ENCODE measurements at places on chromosomes 5 and 9.

DNA sequence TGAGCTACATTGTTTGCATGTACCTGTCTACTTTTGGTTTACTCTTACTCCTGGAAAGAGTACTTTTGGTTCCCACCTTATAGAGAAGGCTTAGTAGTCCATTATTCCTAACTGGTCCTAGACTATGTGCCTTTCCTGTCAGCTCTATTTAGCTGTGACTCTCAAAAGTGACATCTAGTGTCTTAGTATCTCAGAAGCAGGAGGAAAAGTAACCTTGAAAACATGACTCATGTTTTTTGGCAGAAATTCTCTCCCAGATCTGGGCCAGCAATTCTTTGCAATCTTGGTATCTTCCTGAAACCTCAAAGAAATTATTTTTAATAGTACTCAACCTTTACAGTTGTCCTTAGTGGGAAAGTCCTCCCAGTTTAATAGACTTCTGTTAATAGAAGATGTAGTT is 691.7 kb upstream of the SEMA6A start:
- no peak for DNase-seq

DNA sequence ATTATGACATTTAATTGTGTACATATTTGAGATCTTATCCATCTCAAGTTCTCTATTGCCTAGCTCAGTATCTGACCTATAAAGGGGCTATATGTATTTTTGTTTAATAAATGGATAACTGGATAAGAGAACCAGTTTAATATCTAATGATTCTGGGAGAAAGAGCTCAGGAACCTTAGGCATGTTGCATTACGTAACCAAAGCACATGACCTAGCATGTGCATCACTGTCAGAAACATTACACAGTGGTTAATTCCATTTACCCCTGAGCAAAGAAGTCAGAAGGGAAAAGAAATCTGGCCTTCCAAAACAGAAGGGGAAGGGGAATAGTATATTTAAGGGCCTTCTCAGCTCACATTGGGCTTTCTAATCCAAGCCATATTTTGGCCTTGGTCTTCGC is 12.3 kb downstream of the PAPPA start:
- DNase-seq: no peak

- no peak for DNase-seq
Observed at GRCh38 chr5:79692596-79692995, 3.0 kb downstream of the CMYA5 start.

DNA sequence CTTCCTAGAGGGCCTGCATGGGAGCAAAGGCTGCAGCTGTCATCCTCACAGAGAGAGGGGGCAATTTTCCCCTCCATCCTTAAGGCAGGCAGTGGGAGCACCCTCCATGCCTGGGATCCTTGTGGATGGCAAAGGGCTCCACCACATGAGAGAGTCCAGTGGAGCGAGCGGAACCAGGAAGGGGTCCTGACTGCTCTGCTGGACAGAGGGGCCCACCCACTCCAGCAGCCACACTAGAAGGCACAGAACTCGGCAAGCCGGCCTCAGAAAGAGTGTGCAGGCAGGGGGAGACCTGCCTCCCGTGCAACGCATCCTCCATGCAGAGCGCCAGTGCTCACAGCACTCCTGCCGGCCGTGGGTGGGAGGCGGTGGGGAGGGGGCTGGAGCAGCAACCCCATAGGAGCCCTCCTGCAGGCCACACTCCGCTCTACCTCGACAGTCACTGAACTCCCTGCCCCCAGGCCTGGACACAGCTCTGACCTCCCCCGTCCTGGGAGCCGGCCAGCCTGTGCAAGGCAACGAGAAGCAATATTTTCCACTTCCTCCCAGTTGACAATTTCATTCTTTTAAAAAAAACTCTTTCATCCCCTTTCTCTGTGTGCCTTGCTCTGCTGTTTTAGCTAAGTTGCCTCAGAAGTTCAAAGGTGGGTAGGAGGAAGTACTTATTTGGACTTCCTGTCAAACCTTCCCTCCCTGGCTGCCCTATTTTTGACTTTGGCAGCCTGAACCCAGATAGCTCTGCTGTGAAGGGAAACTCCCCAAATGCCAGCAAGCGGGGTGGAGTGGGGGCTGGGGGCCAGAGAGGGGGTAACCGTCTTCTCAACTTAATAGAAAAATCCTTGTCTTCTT is 5.3 kb upstream of the LCP2 start:
- peak; percentile 73 for DNase-seq

- DNase-seq: no peak
Observed at GRCh38 chr9:70994582-70994981, 126.8 kb downstream of the TRPM3 start.

- DNase-seq: no peak
Observed at GRCh38 chr5:138111937-138112336, 27.3 kb downstream of the NME5 start.

- DNase-seq: no peak
Observed at GRCh38 chr9:128163523-128164306, 3.6 kb downstream of the BBLN start.

DNA sequence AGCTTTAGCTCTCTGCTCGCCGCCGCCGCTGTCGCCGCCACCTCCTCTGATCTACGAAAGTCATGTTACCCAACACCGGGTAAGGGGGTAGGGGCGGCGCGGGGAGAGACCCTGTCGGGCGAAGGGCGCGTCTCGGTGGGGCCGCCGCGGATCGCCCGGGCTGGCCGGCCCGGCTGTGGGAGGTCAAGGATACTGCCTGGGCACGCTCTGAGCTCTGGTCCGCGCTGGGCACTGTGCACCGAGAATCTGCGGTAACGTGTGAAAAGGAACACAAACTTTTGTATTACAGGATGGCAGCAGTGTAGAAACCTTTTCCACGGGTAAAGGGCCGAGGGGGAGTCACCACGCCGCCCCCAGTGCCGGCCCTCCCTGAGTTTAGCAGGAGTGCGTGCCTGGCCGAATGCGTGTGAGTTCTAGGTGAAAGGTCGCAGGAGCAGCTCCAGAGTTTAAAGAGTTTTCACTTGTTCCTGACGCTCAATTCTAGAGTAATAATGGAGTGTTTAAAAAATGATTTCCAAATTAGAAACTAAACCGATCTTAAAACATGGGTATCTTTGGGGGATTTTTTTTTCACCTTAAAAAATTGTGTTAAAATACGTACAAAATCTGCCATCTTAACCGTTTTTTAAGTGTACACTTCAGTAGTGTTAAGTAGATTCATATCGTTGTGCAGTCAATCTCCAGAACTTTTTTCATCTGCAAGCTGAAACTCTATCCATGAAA is at the start of gene HSDL2:
HSDL2 (plus strand) TSS at position 7 of the 723 bp plus-strand sequence; CDS start at position 63, 56 bp downstream.
- DNase-seq: no peak

DNA sequence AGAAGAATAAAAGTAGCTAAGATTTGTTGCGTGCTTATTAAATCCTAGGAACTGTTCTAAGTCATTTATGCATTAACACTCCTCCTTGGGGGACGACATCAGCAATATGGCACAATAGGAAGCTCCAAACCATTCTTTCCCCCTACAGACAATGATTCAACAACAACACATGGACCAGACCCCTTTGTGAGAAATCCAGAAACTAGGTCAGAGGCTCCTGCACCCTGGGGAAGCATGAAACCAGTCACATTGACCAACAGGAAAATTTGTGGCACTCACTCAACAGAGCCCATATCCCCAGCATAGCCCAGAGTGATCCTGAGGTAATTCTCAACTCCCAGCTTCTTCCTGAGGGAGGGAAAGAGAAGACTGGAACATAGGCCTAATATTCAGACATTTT is 294.4 kb downstream of the HINT1 start:
- peak; percentile 10 for DNase-seq

DNA sequence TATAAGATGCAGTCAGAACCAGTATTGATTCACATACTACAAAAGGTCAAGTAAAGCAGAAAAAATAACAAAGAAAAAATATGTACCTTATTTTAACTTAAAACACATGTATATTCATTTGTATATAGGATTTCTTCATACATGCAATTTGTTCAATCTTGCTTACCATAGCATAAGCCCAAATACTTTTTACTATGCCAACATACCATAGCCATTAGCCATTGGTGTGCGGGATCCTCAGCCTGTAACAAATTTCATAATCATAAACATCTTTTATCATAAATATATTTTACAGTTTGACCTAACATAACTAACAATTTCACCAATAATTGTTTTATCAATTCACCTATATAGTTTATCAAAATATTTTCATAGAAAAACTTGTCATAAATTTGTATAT is 51.1 kb downstream of the MPDZ start:
- DNase-seq: no peak

GRCh38 chr5:159452480-159453167 is 122.3 kb upstream of the IL12B start:
- no peak for DNase-seq

- DNase-seq: no peak
Observed at GRCh38 chr9:5336688-5337087, 3.0 kb downstream of the RLN1 start.
